ENCODE measurements at places on chromosomes 2 and 18.

GRCh38 chr2:119246884-119247843 lies 23.5 kb downstream of the STEAP3 start:
- DNase-seq, result no peak

- DNase-seq, result no peak
Observed at GRCh38 chr2:7517851-7518250, 600.6 kb downstream of the RNF144A start.

GRCh38 chr18:68699043-68699442 lies 15.9 kb downstream of the TMX3 start:
- DNase-seq, result no peak

DNA sequence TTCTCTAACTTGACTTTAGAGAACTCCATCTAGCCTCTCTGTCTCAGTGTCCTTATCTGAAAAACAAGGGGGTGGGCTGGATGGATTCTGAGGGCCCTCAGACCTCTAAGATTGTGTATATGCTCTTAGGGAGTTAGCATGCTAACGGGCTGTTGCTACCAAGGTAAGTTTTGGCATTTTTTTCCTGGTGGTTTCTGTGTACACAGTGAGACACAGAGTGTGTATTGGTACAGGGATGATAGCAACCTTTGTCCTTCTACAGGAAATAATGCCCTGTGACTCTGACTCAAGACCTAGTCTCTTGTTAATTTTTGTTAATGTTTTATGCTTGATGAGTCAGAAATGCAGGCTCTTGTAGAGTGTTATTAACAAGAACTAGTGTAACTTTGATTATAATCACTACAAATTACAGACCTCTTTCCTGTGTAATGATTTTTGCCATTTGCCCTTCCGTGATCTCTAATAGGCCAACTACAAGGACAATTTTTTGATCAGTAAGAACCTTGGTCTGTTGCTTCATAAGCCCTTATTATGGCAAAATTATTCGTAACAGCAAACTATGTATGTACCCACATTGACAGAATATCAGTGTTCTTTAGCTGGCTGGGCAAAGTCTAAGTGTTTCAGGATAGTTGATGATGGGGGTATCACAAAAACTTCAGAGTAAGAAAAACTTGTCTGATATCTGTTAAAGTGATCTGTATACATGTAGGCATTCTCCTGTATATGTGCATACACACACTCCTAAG lies 89.7 kb downstream of the SPTBN1 start:
- no peak for DNase-seq

- DNase-seq, result no peak
Observed at GRCh38 chr18:49277395-49278036, 182.9 kb downstream of the DYM start.

DNA sequence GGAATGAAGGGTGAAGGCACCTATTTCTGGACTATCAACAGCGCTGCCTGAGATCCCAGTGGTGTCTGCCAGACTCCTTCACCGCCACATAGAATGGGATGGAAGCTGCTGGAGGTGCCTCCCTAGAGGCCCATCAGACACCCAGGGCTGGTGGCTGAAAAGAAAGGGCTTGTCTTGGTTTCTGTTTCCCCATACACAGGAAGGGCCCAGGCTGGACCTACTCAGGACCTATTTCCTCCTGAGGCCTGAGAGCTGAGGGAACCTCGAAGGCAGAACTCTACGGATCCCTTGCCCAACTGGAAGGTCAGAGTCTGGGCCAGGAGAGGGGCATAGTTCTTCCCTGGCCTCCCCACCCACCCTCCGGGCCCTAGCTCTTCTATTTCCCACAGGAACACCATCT lies 2.9 kb upstream of the CLEC4F start:
- no peak for DNase-seq

DNA sequence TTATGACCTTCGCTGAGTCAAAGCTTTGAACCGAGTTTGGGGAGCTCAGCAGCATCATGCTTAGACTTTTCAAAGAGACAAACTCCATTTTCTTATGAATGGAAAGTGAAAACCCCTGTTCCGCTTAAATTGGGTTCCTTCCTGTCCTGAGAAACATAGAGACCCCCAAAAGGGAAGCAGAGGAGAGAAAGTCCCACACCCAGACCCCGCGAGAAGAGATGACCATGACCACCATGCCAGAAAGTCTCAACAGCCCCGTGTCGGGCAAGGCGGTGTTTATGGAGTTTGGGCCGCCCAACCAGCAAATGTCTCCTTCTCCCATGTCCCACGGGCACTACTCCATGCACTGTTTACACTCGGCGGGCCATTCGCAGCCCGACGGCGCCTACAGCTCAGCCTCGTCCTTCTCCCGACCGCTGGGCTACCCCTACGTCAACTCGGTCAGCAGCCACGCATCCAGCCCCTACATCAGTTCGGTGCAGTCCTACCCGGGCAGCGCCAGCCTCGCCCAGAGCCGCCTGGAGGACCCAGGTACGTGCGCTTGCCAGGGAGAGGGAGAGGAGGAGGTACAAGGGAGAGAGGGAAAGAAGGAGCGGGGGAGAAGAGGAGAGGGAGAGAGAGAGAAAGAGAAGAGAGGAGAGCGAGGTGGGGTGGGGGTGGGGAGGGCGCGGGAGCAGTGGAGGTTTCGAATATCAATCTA lies at the start of gene DLX1:
TSS of gene DLX1 (plus strand) at position 48 of the 700 bp plus-strand sequence. CDS start at position 219, 171 bp downstream.
- no peak for DNase-seq

- no peak for DNase-seq
Observed at GRCh38 chr2:112634153-112634873, 11.4 kb upstream of the SLC20A1 start.

DNA sequence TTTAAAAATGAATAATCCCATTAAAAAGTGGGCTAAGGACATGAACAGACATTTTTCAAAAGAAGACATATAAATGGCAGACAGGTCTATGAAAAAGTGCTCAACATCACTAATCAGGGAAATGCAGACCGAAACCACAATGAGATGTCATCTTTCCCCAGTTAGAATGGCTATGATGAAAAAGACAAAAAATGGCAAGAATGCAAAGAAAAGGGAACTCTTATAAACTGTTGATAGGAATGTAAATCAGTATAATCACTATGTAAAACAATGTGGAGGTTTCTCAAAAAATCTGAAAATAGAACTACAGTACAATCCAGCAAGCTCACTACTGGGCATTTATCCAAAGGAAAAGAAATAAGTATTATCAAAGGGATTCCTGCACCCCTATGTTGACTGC lies 169.2 kb downstream of the METTL4 start:
- DNase-seq, result no peak

DNA sequence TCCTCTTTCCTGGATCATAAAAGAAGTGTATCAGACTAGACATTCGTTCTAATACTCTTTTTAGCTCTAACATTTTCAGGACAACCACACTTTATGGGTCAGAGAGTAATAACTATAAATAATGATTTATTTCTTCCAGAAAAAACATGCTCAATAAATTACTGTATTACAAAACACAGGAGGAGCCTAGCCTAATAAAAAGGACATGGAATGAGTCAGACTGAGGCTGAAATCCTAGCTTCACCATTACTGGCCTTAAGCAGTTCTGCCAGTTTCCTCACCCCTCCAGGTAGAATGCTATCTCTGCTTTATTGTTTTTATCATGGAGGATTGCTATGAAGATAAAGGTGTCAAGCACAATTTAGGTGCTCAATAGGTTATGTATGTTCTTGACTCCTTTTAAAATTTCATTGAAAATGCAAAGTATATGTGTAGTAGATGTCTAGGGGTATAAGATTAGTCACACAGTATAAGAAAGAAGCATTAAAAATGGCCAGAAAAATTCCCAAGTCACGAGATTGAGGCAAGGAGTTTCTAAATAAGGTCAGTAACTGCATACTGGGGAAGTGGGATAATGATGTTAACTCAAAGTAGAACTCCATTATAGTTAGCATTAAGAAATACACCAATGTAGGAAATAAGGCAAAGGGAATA lies 105.5 kb upstream of the NEUROD1 start:
- no peak for DNase-seq

DNA sequence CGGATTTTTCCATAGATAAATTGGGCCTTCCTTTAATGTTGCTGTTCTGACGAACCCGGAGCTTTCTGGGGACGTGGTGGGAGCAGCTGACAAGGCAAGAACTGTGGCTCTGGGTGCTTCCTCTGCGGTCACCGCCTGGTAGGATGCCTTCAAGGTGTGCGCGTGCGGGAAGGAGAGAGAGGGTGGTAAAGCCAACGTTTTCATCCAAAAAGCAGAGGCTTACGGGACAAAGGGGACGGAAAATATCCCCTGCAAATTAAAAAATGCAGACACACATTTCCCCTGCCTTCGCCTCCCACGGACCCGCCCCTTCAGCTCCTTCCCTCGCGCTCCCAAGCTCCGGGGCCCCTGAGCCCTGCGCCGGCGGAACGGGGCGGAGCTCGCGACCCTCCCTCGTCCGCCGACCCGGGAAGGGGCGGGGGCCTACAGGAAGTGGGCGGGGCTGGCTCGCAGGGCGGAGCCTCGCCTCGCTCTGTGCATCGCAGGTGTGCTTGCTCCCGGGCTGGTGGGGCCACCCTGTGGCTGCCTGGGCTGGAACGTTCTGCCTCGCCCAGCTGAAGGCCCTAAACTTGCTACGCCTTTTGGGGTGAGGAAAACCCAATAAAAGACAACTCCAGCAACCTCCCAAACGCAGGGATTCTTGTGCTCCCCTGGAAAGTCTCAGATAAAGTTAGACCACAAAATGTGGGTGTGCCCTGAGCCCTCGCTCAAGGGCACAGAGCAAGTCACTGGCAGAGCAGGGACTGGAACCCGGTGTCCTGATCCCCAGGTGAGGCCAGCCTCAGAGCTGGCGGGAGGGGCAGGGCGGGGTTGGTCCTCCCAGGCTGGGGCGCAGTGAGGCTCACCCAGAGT lies 25.4 kb upstream of the SLC66A3 start:
- no peak for DNase-seq

- no peak for DNase-seq
Observed at GRCh38 chr18:76498064-76498463, 3.0 kb upstream of the ZNF516 start.

- DNase-seq, result peak; percentile 44
Observed at GRCh38 chr2:30239986-30240752, 8.8 kb downstream of the LBH start.

GRCh38 chr2:205386109-205386508 lies 296.2 kb upstream of the NRP2 start:
- DNase-seq, result no peak

DNA sequence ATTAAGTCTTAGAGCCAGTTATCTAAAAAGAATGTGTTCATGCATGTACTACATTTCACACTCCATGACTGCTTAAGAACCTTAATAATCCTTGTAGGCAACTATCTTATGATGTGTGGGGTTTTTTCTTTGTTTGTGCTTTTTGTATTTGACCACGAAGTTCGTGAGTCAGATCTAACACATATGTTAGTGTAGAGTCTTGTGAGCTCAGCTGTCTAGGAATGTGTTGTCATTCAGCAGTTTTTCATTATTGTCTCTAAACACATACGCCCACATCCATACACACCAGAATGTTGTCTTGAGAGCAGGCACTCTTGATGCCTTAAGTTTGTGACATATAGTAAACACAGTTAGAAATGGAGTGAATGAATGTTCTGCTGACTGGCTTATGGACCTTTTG lies 38.4 kb downstream of the CAB39 start:
- DNase-seq, result no peak

- DNase-seq, result no peak
Observed at GRCh38 chr2:239287461-239287860, 113.4 kb downstream of the HDAC4 start.

GRCh38 chr18:5918205-5918858 lies 23.0 kb upstream of the TMEM200C start:
- no peak for DNase-seq

GRCh38 chr18:46070815-46071652 lies 1.0 kb downstream of the PSTPIP2 start:
- peak; percentile 26 for DNase-seq

- no peak for DNase-seq
Observed at GRCh38 chr2:48569433-48569832, 39.5 kb downstream of the STON1 start.

DNA sequence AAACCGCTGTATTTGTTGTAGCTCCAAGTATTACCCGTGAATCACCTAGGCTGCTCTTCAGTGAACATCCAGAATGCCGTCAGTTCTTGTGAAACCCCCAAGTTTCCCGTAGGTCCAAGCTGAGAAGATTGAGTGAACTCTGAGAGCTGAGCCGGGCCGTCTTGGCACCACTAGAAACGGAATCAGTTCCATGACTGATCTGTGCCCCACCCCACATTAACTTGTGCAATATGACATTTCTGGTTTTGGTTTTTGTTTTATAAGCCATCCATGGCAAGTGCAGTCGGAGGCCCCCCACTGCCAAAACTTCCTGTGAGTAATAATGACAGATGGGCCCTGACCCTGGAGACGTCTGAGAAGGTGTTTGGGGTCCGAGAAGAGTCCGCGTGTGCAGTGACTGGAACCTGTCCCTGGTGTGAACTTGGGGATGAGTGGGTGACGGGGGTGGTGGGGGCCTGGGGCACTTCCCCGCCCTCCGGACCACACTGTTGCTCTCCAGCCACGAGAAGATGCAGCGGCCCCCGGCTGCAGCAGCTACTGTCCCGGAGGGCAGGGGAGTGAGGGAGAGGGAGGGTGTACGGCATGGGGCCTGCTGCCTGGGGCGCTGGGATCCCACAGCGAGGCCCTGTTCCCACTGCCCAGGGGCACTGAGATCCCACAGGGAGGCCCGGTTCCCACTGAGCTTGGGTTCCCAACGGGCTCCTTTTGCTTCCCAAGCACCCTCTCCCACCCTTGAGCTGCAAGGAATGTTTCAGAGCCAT lies 26.5 kb downstream of the NFATC1 start:
- DNase-seq, result no peak

DNA sequence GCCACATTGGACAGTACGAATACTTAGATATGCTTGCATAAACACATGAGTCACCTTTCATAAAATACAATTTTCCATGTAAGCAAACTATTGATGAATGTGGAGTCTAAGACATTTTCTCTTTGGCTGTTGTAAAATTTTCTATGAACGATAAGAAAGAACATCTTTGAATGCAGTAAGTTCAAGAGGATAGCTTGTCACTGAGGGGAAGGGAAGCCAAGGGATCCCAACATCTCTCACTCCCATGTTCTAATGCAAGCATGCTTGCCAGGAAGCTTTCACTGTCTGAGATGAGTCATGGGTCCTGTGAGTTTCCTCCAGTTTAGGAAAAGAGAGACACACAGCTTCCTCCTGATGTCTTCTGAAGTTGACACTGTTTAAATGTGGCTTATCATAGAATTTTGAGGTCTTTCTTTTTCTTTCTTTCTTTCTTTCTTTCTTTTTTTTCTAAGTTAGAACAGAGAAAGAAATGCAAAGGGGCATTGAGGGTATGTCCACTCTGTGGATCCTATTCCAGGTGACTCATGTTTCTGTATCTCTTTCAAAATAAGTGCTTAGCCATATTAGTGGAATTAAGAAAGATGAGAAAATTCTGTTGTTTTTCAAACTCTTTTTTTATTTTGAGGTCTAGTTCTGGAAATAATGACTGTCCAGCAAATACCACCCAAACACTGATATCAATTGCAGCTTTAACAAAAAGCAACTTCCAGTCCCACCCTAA lies 146.6 kb downstream of the RDH14 start:
- peak; percentile 17 for DNase-seq

- no peak for DNase-seq
Observed at GRCh38 chr18:4454537-4455112, 482 bp downstream of the DLGAP1 start.
